Ovary (tissue), 10 donors: ENCODE measurements at places on chromosomes 7 and 10. TPM values are rescaled to one million over a fixed set of nuclear protein-coding genes. Genes with fewer than 3 reads are reported as not detected.

GRCh38 chr7:44286182-44286617, 39.2 kb downstream of the CAMK2B start:
- peak; percentile 6 for DNase-seq

GRCh38 chr7:269721-270120, 20.2 kb upstream of the FOXL3 start:
- DNase-seq: no peak

DNA sequence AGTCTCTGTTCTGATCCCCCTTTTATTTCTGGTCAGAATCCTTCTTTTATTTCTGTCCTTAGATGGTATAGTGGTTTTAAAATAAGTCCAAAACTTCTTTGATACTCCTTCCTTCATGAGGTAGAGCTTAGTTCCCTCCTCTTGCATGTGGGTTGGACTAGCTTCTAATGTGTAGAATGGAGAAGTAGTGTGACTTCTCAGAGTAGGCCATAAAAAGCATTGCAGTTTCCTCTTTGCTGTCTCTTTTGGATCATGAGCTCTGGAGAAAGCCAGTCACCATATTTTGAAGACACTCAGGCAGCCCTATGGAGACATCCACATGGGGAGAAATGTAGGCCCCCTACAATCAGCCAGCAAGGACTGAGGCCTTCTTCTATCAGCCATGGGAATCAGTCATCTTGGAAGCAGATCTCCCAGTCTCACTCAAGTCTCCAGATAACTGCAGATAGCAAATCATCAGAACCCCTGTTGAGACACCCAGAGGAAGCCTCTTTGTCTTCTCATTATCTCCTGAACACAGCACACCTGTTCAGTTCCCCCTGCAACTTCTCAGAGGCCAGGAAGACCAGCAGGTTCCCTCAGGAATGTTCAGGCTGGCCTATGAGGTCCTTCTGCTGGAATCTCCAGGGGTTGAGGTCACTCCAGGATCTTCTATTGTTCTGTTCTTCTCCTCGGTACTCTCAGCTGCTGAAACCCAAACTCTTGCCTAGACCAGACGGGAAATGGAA, 511.9 kb upstream of the ZMIZ1 start:
- DNase-seq: no peak

DNA sequence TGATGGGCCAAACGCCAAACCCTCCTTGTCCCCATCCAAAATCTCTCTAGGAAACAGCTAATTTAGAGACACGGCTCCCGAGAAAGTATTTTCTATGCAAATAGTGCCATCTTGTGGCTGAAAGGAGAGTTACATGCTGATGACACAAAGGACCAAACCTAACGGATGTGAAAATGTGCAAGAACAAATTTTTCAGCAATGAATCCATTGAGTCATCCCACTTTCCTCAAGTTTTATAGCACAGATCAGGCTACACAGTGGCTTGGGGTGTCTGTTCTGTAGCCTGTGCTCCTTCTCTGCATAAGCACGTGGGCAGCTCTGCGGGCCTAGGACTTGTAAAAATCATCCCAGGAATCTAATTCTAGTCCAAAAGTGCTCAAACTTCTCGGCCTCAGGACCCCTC, 154.8 kb upstream of the PRR15 start:
- peak; percentile 53 for DNase-seq

DNA sequence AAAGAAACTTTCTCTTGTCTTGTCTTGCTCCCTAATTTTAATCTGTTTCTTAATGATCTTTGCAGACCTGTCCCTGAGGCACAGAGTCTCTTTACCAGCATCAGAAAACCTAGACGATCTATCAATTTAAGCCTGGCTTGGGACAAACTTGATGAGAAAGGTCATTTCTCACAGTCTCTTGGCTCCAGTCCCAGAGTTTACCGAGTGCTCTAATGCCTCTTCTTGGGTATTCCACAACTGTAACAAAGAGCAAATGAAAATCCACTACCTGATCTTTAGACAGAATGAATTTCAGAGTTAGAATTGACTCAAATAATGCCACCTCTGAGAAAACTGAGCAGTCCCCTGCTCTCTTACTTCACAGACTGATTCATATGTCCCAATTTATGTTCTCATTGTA, 106.4 kb upstream of the DNAJB12 start:
- DNase-seq: no peak

- peak; percentile 78 for DNase-seq
Observed at GRCh38 chr10:10911471-10911921, 106.2 kb upstream of the CELF2 start.

GRCh38 chr10:24485304-24485703, 238.4 kb downstream of the ARHGAP21 start:
- no peak for DNase-seq

DNA sequence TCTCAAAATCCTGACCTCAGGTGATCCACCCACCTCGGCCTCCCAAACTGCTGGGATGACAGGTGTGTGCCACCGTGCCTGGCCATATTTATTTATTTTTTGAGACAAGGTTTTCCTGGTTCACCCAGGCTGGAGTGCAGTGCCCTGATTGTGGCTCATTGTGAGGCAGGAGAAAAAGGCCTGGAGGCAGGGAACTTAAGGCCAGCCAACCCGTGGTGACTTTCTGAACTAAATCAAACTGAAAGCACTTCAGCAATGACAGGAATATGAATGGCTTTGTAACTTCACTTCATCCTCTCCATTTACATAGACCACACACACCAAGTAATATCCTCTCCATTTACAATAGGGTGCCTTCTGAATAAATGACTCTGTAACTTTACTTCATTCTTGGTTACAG, 124.4 kb downstream of the CCDC3 start:
- no peak for DNase-seq

GRCh38 chr10:78328592-78329404, 295.1 kb downstream of the RPS24 start:
- DNase-seq: no peak

DNA sequence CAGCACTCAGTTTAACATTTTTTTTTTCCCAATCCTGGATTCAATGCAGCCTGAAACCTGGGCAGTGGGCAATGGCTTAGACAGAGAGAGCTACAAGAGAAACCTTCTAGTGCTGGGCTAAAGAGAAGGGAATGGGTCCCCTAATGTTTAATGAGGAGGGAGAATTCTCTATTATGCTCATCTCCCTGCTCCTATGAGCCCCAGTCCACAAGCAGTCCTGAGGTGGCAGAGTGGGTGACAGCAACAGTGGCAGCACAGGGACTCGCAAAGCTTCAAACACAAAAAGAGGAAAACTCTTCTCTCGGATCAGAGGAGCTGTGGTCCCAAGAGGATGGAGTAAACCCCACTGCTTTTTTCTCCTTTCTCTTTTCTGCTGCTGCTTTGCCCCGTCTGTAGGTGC, 36.5 kb downstream of the COBL start:
- DNase-seq: no peak

GRCh38 chr10:1502451-1502850, 234.9 kb downstream of the ADARB2 start:
- DNase-seq: no peak

- no peak for DNase-seq
Observed at GRCh38 chr7:49763791-49764190, 9.6 kb upstream of the VWC2 start.

DNA sequence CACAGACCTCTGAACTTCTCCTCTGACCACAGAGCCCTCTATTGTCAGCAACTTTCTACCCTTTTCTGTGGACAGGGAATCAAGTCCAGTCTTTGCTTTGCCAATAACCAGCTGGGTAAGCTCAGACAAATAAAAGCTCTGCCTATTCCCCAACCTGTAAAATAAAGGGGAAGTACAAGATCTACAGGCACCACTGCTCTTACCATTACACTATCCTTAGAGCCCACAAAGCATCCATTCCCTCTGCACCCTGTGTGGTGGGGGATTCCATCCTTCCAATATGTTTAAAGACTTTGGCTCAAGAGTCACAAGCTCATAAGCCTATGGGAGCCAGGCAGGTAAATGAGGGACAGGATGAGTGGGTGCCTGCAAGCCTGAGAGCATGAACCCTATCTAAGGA, 88.2 kb downstream of the PARD3 start:
- DNase-seq: no peak

DNA sequence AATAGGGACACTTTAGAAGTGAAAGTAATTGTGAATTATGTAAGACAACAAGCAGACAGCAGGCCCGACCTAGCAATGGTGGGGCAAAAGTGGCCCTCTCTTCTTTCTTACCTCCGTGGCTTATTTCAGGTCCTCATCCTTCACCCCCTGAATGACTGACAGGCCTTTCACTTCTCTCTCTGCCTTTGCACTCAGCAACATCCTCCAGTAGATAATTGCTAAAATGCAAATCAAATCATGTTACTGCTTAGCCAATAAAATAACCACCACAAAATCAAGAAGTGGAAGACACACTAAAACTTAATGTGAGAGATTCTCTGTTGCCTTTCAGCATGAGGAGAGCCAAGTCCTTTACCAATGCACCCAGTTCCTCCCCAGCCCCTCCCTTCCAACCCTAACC, 274.6 kb upstream of the ZNF32 start:
- no peak for DNase-seq

- DNase-seq: no peak
Observed at GRCh38 chr7:34840176-34840785, 182.3 kb downstream of the NPSR1 start.

DNA sequence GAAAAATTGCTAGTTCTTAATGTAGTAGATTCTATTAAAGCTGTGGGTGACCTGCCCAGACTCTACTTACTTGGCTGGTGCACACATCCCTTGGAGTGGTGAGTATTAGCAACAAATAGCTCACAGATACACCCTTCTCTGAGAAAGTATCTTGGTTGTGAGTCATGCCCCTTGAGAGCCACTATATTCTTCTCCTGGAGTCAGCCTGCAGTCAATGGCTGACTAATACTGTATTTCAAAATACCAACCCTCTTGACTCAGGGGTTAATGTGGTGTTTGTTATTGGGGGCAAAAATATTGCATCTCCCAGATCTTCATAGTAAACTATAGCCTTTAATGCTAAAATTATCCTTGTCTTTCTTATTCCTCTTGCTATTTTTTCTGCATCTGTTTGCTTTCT, 354.9 kb downstream of the BMPER start:
- no peak for DNase-seq

GRCh38 chr10:6416892-6417512, 163.1 kb downstream of the PRKCQ start:
- DNase-seq: no peak

GRCh38 chr10:52951824-52952223, 179.2 kb upstream of the MBL2 start:
- DNase-seq: no peak

DNA sequence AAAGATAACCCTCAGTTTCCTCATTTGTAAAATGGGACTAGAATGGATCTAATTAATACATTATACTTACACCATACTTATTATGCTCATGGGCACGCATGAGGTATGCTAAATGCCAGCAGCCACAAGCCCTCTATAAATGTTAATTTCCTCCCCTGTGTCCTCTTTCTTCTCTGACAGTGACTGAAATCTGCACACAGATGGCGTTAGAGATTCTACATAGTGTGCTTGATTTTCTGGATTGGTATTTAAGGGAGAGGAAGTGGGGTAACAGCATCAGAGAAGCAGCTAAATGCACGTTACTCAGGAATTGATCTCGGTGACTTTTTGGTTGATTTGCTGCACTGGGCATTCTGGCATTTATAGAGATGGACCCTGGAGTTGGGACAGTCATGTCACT, 568.5 kb downstream of the CALN1 start:
- DNase-seq: no peak

DNA sequence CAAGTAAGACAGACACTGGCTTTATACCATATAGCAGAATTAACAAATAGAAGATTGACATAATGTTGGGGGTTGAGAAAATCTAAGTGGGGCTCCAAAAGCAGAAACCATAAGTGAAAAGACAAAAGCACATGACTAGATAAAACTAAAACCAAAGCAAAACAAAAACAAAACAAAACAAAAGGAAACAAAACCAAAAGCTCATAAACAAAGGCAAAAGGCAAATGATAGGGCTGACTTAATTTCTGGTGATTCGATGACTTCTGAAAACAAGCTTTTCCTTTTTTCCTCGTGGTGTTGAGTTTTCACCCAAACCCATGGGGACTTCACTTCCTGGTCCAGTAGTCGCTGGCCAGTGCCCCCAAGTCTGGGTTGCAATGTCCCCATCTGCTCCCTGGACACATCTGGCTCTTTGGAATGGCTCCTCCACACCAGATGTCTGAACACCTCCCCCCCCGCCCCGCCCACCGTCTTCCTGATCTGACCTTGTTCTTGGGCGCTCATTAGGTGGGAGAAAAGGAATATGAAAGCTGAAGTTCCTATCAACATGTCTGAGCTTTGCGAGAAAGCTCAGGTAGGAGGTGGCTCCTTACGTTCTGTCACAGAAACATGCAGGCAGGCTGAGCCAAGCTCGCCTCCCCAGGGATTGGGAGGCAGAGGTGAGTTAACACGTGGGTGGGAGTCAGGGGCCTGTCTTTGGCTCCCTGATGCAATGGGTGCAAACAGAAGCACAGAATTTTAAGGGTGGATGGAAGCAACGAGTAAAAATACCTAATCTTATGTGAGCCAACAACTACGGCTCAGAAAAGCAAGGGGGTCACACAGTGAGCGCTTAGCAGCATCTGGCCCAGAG, 121.0 kb downstream of the NEURL1 start:
- no peak for DNase-seq

- DNase-seq: no peak
Observed at GRCh38 chr7:123608991-123609882, 7.6 kb downstream of the ASB15 start.

DNA sequence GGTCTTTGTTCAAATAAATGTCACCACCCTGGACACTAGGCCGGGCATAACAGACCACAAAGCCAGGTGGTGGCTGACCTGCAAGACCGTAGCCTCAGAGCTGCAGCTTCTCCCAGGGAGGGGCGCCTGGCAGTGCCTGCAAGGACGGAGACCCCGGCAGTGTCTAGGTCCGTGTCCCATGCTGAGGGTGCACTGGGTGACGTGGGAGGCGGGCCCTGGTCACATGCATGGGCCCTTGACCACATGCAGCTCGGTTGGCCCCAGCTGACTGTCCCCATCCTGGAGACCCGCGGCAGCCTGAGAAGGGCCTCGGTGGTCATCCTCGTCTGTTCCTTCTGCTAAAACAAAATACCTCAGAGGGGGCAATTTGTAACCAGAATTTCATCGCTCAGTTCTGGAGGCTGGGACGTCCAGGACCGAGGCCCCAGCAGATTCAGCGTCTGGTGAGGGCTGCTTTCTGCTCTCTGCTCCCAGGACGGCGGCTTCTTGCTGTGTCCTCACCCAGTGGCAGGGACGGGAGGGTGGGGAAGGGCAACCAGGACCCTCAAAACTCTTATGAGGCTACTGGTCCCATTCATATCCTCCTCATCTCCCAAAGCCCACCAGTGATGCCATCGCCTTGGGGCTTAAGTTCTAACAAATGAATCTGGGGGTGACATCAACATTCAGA, 36.8 kb downstream of the PWWP2B start:
- DNase-seq: no peak

GRCh38 chr10:80512031-80512526, 25.6 kb upstream of the SH2D4B start:
- no peak for DNase-seq

- peak; percentile 86 for DNase-seq
Observed at GRCh38 chr10:29993319-29993915, 66.0 kb downstream of the JCAD start.

GRCh38 chr10:17225808-17226207, 2.2 kb upstream of the VIM start:
- DNase-seq: no peak

GRCh38 chr10:88157981-88158465, 294.6 kb downstream of the PTEN start:
- no peak for DNase-seq

- no peak for DNase-seq
Observed at GRCh38 chr7:128873234-128873633, 10.6 kb downstream of the ATP6V1F start.

LIPJ gene
- polyA plus RNA-seq: not detected

NEBL gene
- polyA plus RNA-seq: 17.9 TPM

KCNIP2 gene
- 3.7 TPM for polyA plus RNA-seq

PRKCQ gene
- polyA plus RNA-seq: 3.0 TPM

RALA gene
- polyA plus RNA-seq: 30.0 TPM

MGAM2 gene
- polyA plus RNA-seq: 0.05 TPM

DGKB gene
- polyA plus RNA-seq: 0.77 TPM

MCMBP gene
- polyA plus RNA-seq: 50.6 TPM

AOAH gene
- polyA plus RNA-seq: 14.0 TPM
